Amniotic epithelial cell (primary cell): ENCODE measurements at places on chromosomes 3 and 15.

DNA sequence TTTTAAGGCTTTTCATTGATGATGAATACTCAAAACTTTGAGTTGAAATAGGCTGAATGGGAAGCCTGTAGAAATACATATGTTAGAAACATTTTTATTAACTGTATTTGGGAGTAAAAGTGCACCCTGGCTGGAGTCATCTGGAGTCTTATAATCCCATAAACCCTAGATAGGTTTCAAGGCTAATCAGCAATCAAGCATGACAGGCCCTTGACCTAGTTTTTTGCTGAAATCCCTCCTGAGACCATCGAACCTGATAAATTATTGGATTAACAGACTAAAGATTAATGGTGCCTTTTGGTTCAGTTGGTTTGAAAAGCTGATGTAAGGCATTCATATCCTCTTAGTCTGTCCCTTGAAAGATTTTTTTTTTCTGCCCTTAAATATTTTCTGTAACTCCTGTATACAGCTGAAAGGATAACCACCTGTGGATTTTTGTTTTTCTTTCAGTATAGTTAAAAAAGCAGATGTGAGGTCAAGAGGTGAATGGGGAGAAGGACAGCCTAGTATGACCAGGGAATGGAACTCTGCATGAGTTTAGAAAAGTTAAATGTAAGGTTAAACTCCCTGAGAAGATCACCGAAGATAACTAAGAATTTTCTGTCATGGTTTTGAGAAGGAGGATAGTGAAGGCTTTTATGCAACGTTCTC is 69.4 kb upstream of the STXBP5L start:
- DNase-seq: no peak

GRCh38 chr3:180808823-180809575 is 103.5 kb upstream of the FXR1 start:
- DNase-seq: no peak

- peak; percentile 88 for DNase-seq
Observed at GRCh38 chr3:11459186-11459824, 184.4 kb downstream of the VGLL4 start.

DNA sequence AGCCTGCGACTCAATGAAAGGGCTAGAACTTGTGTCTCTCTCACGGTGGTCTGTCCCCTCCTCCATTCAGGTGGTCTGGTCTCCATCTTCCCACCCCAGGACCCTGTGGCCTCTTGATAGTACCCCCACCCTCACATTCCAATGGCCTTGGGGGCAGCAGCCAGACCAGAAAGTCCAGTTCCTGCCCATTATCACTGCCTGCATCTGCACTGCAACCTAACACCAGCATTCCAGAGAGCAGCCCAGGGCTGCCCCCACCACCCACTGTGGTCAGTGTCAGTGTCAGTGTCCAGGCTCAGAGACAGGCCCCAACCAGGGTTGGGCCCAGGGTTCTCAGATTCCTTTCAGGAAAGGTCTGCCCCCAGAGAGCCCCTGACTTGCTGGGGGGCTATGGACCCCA is 12.6 kb downstream of the IGDCC3 start:
- no peak for DNase-seq

DNA sequence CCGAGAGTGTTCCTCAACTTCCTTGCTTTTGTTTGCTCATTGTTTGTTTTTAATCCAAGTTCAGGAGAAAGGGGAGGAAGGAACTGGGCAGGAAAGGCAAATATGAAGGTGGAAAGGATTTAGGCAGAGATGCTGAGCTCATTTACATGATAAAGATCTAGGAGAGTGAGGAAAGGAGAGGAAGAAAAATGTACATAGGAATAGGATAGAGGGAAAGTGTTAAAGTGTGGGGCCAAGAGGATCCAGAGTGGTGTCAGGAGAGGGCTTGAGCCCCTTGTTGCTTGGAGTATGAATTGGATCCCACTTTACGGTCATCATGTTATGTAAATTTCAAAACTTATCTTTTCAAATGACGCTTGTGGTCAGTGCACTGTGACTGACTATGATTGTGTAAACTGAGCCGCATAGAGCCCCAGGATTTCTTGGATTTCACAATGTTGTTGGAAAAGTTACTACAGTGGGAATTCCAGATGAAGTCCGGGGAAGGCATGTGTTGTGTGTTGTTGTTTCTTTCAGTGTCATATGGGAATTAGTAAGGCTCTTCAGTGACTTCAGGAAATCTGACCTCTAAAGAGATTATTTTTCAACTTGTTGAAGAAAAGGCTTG is 15.0 kb upstream of the PLD1 start:
- peak; percentile 96 for DNase-seq

- peak; percentile 36 for DNase-seq
Observed at GRCh38 chr15:31392761-31393401, 66.2 kb downstream of the KLF13 start.

DNA sequence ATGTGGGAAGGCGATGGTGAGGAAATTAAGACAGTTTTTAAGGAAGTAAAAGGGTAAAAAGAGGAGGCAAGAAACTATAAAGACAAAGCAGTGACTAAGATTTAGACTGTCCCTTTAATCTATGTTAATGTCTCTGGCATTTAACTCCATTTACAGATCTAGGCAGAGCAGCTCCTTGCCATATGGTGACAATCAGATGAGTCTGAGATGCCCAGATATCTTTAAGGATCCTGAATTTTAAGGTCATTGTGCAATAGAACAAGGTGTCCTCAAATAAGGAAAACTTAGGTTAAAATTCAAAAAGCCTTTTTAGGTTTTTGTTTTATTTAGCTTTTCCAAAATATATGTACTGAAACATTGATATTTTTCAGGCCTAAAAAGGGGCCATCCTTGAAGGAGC is 24.1 kb downstream of the RASGRP1 start:
- no peak for DNase-seq
